Dermis microvascular lymphatic vessel endothelial cell (primary cell): ENCODE measurements at places on chromosomes 11 and 22.

- DNase-seq: no peak
Observed at GRCh38 chr22:17788528-17789378, 14.5 kb upstream of the BID start.

- no peak for DNase-seq
Observed at GRCh38 chr11:130246738-130247137, 68.0 kb downstream of the ZBTB44 start.

DNA sequence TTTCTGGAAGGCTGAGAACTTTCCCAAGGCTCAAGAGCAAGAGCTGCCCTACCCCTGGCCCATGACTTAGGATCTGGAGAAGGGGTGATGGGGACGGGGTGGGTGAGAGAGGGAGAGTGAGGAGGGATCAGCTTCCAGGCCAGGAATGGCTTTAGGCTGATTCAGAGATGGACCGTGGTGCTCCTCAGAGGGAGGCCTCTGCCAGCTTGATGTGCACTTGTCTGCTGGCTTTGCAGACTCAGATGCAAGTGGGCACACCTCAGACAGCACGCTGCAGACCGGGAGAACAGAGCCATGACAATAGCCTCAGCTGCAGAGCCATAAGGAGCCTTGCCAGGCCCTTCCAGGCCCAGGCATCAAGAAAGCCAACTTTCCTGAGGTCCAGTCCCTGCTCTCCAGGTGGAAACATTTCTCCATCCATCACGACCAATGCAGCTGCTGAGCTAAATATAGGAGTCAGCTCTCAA lies 41.3 kb downstream of the ALX4 start:
- no peak for DNase-seq

DNA sequence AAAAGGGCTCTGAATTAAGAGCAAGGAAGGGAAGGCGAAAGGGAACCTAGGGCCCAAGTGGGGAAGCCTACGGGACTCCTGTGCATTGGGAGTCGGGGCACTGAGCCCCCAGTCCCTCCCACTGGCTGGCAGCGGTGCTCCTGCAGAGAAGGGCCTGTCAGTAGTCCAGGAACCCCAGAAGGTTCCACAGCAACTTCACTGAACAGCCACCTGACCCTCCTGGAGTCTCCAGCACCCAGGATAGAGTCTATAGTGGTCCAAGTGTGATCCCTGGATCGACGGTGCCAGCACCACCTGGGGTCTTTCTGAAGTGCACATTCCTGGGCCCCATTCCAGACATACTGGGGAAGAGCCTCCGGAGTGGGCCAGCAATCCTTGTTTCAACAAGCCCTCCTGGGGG lies 100.0 kb upstream of the B3GAT1 start:
- no peak for DNase-seq

DNA sequence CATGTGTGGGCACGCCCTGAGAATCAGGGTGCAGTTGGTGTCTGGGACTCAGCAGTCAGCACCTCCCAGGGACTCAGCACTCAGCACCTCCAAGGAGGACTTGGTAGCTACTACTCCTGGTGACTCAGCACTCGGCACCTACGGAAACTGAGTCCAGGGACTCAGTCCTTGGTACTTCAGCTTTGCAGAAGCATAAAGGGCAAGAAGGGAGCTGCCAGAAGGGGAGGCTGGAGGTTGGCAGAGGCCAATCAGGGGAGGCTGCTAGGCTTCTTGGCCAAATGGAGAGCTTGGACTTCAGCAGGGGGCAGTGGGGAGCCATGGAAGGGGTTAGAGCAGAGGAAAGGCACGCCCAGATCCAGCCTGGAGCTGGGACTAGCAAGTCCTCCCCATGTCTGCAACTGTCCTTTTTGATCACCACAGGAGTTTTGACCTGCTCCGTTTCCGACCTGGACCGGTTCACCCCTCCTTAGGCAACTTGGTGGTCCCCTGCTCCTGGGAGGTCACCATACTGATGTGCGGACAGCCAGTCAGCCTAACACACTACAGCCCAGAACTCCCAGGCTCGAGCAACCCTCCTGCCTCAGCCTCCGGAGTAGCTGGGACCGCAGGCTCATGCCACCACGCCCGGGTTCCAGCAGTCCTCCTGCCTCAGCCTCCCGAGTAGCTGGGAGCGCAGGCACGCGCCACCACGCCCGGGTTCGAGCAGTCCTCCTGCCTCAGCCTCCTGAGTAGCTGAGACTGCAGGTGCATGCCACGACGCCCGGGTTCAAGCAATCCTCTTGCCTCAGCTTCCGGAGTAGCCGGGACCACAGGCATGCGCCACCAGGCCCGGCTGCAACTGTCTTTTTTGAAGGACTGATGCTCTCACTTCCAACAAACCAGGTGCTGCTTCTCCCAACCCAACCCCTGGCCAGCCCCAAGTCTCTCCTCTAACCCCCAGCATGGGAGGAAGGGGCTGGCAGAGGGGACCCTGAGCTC lies 1.5 kb downstream of the ANO9 start:
- no peak for DNase-seq

GRCh38 chr22:35306350-35306967 lies 6.8 kb downstream of the TOM1 start:
- DNase-seq: peak; percentile 55

DNA sequence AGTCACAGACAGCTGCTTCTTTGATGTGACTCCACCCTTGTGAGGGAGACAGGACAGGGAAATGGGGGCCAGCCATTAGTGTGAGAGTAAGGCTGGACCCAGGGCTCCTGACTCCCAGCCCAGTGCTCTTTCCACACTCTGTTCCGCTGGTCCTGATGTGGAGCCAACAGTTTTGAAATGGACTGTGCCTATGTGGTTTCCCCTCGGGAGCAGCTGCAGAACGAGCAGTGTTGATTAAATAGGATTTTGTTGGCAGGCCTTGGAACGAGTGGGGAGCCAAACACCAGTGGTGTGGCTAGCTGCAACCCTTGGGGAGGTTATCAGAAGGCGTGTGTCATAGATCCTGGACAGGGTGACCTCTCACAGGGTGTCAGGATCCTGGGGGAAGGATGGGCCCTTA lies 66.5 kb upstream of the AMPD3 start:
- no peak for DNase-seq

GRCh38 chr11:17719028-17719937 lies at the start of gene MYOD1:
Gene MYOD1, plus strand, starts transcription at chr11:17719571. Its CDS starts 212 bp downstream, at chr11:17719783.
- DNase-seq: no peak

- no peak for DNase-seq
Observed at GRCh38 chr11:134759855-134760254, 347.8 kb upstream of the B3GAT1 start.

DNA sequence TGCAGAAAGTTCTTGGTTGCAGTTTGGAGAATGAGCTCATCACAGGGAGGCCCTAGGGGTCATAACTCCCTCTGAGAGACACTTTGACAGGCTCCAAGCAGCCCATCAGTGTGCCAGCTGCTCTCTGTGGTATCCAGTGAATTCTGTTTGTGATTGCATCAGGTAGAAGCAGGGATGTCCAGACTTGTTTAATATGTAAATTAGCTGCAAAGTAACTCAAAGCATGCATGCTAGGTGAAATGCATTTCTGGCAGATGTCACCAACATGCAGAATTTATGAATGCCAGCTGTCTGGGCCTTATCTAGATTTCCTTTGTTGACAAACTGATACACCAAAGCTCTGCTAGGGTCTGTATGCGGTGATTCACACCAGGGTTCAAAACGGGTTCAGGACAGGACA lies 123.6 kb upstream of the MTNR1B start:
- DNase-seq: no peak

- no peak for DNase-seq
Observed at GRCh38 chr11:62012451-62012831, 45.0 kb upstream of the FTH1 start.

GRCh38 chr11:65291613-65292012 lies 23.1 kb upstream of the CDC42EP2 start:
- DNase-seq: no peak

GRCh38 chr11:12941671-12942070 lies 67.4 kb upstream of the RASSF10 start:
- no peak for DNase-seq

GRCh38 chr22:41899110-41899509 lies 15.8 kb downstream of the SHISA8 start:
- no peak for DNase-seq

DNA sequence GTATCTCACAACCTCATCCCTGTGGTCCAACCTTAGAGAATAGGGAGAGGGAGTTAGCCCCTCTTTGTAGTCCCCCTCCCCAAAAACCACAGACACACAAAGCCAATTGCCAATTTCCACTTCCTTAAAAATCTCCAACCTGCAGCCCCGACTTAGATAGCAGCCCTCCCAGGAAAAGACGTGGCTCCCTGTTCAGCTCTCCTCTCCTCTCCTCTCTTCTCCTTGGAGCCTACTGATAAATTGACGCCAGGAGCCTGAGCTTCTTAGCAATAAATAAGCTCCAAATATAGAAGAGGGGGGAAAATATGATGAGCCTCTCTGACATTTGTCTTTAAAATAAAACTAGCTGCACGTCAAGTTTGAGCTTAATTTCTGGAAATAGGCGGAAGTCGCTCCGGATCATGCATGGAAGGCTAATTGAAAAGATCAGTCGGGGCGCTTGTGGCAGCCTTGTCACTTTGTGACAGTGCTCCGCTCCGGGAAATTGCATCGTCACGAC lies 7.3 kb downstream of the PAX6 start:
- DNase-seq: no peak

DNA sequence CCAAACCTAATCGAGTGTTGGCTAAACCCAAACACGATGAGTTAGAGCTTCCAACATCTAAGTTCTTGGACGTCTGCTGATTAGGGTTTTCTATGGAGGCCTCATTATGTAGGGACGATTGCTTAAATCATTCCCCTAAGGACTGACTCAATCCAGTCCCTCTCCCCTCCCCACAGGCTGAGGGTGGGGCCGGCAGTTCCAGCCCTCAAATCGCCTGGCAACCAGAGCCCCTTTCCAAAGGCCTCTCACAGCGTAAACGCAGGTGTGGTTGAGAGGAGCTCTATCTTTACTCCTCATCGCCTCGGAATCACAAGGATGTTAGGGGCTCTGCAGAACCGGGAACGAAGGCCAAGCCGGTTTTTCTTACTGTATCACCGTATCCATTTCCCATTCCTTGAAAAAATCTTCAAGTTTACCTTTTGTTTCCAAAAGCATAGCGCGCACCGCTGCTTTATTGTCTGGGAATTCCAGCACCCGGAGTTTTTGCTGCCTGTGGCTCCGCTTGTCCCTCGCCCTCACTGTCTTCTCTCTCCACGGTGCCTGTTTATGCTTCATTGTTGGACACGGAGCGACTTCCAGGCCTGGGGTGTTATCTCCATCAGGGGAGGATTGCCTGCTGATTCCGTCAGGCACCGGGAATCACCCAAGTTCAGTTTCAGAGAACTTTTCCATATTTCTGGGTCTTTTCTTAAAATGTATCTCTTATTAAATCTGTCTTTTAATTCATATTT lies 13.8 kb upstream of the IFITM3 start:
- DNase-seq: no peak
